Psoas muscle (tissue), 8 donors: ENCODE measurements at places on chromosomes 7 and 10. TPM values are rescaled to one million over a fixed set of nuclear protein-coding genes. Genes with fewer than 3 reads are reported as not detected.
A peak's percentile ranks its signal among the peaks of the same experiment; 100 is the strongest.

DNA sequence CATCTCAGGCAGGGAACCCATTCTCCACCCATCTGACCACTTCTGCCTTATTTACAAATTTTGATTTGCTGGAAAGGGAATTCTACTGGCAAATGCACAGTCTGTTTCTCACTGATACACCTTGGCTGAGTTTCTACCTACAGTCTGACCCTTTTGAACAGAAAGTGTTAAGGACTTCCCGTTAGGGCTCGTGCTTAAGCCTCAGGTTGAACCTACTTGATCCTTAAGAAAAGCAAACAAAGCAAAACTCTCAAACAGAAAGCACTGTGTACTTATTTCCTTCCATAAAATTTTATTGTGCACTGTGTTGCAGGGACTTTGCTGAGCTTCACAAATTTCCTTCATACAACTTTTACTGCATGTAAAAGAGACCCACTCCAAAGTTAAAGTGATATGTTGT lies 367.8 kb downstream of the NRG3 start:
- no peak overlapping the region for H3K4me3 ChIP-seq
- H3K27ac ChIP-seq, result no peak overlapping the region
- no peaks in the 10 kb centered on the region for H3K27me3 ChIP-seq

DNA sequence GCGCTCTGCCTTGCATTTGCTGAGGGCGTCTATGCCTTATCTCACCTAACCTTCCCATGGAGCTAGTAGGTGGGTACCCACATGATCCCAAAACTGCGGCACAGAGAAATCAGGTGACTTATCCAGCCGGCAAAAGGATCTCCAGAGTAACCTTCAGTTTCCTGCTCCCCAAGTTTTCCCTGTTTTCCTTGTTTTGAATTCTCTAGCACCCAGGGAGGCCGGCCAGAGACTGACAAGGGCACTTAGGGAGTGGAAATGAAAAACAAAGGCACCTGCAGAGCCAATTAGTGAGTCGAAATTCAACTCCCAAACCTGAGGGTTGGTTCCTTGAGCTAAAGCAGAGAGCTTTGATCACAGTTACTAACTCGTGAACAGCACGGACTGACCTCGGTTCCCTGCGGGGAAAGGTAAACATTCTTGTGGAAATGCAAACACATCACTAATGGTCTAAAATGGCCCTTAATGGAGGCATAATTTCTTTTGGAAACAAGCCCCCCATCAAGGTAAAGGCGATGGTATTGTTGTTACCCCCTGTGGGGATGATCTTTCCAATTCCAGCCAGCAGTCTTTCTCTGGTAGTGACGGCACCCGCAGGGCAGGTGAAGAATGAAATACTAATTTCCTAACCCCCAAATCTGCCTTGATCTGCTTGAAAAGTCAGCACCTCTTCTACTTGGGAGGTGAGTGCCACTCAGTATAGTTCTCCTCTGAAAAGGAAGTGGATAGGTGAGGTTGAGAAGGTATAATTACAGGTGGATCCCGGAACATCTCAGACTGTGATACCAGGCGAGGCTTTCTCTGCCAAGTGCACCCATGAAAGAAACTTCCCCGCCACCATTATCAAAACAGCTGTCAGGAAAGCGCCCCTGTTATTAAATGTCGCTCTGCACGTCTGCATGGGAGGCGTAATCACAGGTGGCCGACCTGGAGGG lies 365.6 kb upstream of the AUTS2 start:
- no peak for DNase-seq
- H3K36me3 ChIP-seq, result no peaks in the 10 kb centered on the region
- no peaks in the 10 kb centered on the region for H3K27me3 ChIP-seq
- H3K27ac ChIP-seq, result no peak overlapping the region

TFPI2 gene
- 2.3 TPM for polyA plus RNA-seq

DNA sequence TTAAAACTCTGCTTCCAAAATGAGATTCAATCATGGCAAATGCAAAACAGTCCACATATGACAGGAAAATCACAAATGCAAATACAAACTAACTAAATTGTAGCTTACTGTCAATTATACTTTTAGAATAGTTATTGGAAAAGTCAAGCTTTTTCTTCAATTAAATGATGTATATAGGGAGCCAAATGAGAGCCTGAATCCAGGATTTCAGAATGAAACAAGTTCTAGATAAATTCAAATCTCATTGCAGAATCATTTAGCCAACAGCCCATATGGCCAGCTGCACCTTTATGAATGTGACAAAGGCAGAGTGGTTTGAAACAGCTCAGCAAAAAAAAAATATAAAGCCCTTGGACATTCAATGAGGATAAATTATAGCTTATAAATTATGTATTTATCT lies 82.2 kb upstream of the SCIN start:
- no peak overlapping the region for H3K27ac ChIP-seq
- DNase-seq, result no peak
- H3K4me3 ChIP-seq, result no peak overlapping the region
- H3K27me3 ChIP-seq, result no peaks in the 10 kb centered on the region
- no peaks in the 10 kb centered on the region for H3K4me1 ChIP-seq

DNA sequence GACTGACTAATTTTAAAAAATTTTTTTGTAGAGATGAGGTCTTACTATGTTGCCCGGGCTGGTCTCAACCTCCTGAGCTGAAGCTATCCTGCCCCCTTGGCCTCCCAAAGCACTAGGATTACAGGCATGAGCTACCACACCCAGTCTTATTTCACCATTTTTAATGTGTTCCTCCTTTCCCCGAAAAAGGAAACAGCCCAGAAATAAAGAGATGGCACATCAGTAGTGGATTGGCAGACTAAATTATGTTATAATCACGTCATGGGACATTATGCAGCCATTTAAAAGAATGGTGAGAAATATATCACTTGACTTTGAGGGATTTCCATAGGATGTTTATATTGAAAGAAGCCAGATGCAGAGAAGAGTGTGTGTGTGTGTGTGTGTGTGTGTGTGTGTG lies 40.5 kb downstream of the CAPZA2 start:
- no peak for DNase-seq
- H3K36me3 ChIP-seq, result peaks cover 4% of the 10 kb centered on the region
- no peak overlapping the region for H3K4me3 ChIP-seq
- no peaks in the 10 kb centered on the region for H3K27me3 ChIP-seq
- peaks cover 6% of the 10 kb centered on the region for H3K4me1 ChIP-seq
- H3K27ac ChIP-seq, result no peak overlapping the region

GRCh38 chr7:19585761-19586160 lies 123.1 kb downstream of the POLR1F start:
- no peak overlapping the region for H3K27ac ChIP-seq
- no peaks in the 10 kb centered on the region for H3K36me3 ChIP-seq
- DNase-seq, result no peak
- H3K4me3 ChIP-seq, result no peak overlapping the region

GRCh38 chr7:2873686-2874551 lies 29.8 kb upstream of the GNA12 start:
- no peak overlapping the region for H3K4me3 ChIP-seq
- no peak for DNase-seq
- no peaks in the 10 kb centered on the region for H3K36me3 ChIP-seq

CLRN3 gene
- 0.03 TPM for polyA plus RNA-seq

- no peak overlapping the region for H3K27ac ChIP-seq
- H3K4me3 ChIP-seq, result no peak overlapping the region
- no peaks in the 10 kb centered on the region for H3K36me3 ChIP-seq
Measured at GRCh38 chr10:120517196-120517595, 60.2 kb downstream of the PLPP4 start.

GRCh38 chr7:131829947-131830558 lies 273.6 kb upstream of the PODXL start:
- H3K4me3 ChIP-seq, result no peak overlapping the region
- no peaks in the 10 kb centered on the region for H3K27me3 ChIP-seq
- H3K4me1 ChIP-seq, result no peaks in the 10 kb centered on the region
- no peaks in the 10 kb centered on the region for H3K36me3 ChIP-seq

DNA sequence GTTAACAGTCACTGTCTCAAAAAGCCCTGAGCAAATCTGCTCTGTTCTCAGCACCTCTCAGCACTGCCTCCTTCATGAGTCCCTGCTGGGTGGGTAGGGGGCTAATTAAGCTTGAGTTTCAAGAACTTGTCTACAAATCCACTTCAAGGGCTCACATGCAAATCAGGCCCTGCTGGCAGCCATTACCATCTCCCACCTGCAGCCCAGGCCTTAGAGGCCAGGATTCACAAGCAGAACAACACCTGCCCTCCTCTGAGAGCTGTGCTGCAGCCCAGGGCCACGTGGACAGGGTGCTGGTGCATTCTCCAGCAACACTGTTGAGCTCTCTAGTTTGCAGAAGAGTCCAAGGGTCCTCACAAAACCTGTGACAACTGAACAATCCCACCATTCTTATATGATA lies 119.2 kb downstream of the DPP6 start:
- H3K36me3 ChIP-seq, result no peaks in the 10 kb centered on the region
- H3K27ac ChIP-seq, result no peak overlapping the region
- DNase-seq, result no peak
- H3K27me3 ChIP-seq, result no peaks in the 10 kb centered on the region
- H3K4me3 ChIP-seq, result no peak overlapping the region

DNA sequence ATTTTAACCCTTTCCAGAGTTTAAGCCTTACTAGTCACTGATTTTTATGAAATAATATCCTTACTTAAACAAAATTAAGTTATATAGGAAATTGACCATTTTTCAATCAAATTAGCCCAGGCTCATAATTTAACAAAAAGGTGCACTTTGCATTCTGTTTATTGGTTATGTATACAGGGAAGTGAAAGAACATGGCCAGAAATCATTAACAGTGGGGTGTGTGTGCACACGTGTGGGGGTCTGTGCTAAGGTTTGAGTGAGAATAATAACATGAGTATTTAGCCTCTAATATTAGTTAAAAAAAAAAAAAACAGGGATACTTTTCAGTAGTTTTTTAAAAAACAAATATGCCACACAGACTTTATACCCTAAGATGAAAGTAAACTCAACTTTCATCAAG lies 510.5 kb upstream of the PFKP start:
- no peak for DNase-seq
- H3K36me3 ChIP-seq, result no peaks in the 10 kb centered on the region
- H3K4me1 ChIP-seq, result no peaks in the 10 kb centered on the region
- H3K27ac ChIP-seq, result no peak overlapping the region
- H3K27me3 ChIP-seq, result no peaks in the 10 kb centered on the region

SLC26A4 gene
- polyA plus RNA-seq, result 0.10 TPM

NEURL1 gene
- 35.9 TPM for polyA plus RNA-seq

GRCh38 chr10:24792638-24793037 lies 69.0 kb upstream of the ARHGAP21 start:
- no peak for DNase-seq
- no peaks in the 10 kb centered on the region for H3K36me3 ChIP-seq
- no peak overlapping the region for H3K27ac ChIP-seq
- no peaks in the 10 kb centered on the region for H3K4me1 ChIP-seq
- H3K27me3 ChIP-seq, result no peaks in the 10 kb centered on the region
- H3K4me3 ChIP-seq, result no peak overlapping the region

- no peak overlapping the region for H3K4me3 ChIP-seq
- H3K4me1 ChIP-seq, result peaks cover 79% of the 10 kb centered on the region
- peak overlapping the region; percentile 75 for H3K27ac ChIP-seq
Measured at GRCh38 chr10:79146611-79147130, 77.9 kb downstream of the ZMIZ1 start.

GRCh38 chr10:23368816-23369640 lies 24.4 kb upstream of the C10orf67 start:
- H3K36me3 ChIP-seq, result no peaks in the 10 kb centered on the region
- H3K4me1 ChIP-seq, result peaks cover 7% of the 10 kb centered on the region
- no peak overlapping the region for H3K27ac ChIP-seq
- no peak overlapping the region for H3K4me3 ChIP-seq
- no peaks in the 10 kb centered on the region for H3K27me3 ChIP-seq

DNA sequence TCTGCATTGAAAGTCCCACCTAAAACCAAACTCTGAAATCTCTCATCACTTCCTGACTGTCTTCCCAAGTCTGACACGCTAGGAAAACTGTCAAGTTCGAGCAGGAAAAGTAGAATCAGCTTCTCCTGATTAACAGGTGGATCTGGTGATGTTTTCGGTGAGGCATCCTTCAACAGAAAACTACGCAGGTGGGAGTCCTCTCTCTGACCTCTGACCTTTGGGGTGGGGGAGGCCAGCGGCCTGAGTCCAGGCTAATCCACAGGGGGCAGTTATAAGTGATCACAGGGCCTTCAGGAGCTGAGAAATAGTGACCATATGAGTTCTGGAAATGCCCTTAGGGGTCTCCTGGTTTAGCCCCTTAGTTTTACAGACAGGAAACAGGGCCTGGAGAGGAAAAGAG lies 13.4 kb upstream of the NPFFR1 start:
- no peak overlapping the region for H3K4me3 ChIP-seq
- no peaks in the 10 kb centered on the region for H3K27me3 ChIP-seq
- H3K27ac ChIP-seq, result peak overlapping the region; percentile 87
- no peaks in the 10 kb centered on the region for H3K36me3 ChIP-seq

LFNG gene
- polyA plus RNA-seq, result 1.3 TPM

- DNase-seq, result no peak
- no peak overlapping the region for H3K4me3 ChIP-seq
- H3K36me3 ChIP-seq, result no peaks in the 10 kb centered on the region
- no peaks in the 10 kb centered on the region for H3K4me1 ChIP-seq
- no peaks in the 10 kb centered on the region for H3K27me3 ChIP-seq
Measured at GRCh38 chr10:84407388-84408049, 79.1 kb downstream of the CCSER2 start.

- DNase-seq, result no peak
- no peaks in the 10 kb centered on the region for H3K4me1 ChIP-seq
- H3K27me3 ChIP-seq, result peaks cover 3% of the 10 kb centered on the region
- no peak overlapping the region for H3K4me3 ChIP-seq
Measured at GRCh38 chr7:41872966-41873365, 170.1 kb upstream of the INHBA start.

- H3K36me3 ChIP-seq, result no peaks in the 10 kb centered on the region
- no peaks in the 10 kb centered on the region for H3K27me3 ChIP-seq
- DNase-seq, result no peak
- no peak overlapping the region for H3K27ac ChIP-seq
Measured at GRCh38 chr10:122350893-122351292, 23.6 kb upstream of the PLEKHA1 start.
